ENCODE measurements at places on chromosomes 16 and 17.
A peak's percentile ranks its signal among the peaks of the same experiment; 100 is the strongest.

GRCh38 chr17:75105126-75106080 is 4.4 kb upstream of the ARMC7 start:
- no peak for DNase-seq

GRCh38 chr16:11402051-11402744 is 56.9 kb downstream of the RMI2 start:
- no peak for DNase-seq

GRCh38 chr17:79057737-79058385 is 16.8 kb upstream of the ENGASE start:
- DNase-seq = no peak

DNA sequence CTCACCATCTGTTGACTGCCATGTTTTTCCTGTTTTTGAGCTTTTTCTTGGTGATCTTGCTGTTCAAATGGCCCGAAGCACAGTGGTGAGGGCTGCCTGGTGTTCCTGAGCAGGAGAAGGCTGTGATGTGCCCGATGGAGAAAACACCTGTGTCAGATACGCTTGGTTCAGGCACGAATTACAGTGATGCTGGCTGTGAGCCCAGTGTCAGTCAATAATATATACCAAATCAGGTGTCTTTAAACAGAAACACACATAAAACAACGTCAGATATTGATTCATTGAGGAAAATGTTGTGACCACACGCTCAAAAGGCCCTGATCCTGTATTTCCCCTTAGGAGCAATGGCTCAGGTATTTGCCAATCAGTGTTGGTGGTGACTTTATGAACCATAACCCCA is 111.7 kb downstream of the SDR42E1 start:
- no peak for DNase-seq

GRCh38 chr16:56294579-56294978 is 103.3 kb downstream of the GNAO1 start:
- no peak for DNase-seq

DNA sequence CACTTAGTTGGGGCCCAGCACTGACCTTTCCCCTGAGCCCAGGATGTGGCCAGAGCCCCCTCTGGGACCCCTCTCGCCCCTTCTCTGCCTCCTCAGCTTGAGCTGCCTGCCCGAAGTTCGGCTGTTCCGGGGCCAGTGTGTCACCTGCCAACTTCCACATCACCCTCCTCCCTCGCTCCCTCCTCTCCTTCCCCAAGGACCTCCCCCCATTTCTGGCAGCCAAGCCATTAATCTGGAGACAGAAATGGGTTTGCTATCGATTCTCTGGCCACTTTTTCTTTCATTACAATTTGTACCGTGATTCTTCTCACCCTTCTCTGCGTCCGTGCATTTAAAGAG is 8.8 kb upstream of the ADAM11 start:
- no peak for DNase-seq

GRCh38 chr16:89453501-89454321 is 36.6 kb downstream of the ANKRD11 start:
- no peak for DNase-seq

DNA sequence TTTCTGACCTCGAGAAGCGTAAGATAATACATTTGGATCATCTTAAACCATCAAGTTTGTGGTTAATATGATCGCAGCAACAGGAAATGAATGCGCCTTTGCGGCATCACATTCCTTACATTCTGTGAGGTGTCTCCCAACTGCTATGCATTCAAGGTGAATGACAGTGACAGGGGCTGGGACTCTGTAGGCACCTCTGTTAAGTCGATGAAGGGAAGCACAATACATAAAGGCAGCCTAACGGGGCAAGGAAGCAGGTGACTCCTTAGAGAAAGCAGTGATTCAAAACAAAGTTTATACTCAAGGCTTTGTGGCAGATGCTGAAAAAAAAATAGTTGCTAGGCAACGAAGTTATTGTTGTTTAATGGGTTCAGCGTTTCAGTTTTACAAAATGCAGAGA is 21.6 kb upstream of the EVPL start:
- no peak for DNase-seq

DNA sequence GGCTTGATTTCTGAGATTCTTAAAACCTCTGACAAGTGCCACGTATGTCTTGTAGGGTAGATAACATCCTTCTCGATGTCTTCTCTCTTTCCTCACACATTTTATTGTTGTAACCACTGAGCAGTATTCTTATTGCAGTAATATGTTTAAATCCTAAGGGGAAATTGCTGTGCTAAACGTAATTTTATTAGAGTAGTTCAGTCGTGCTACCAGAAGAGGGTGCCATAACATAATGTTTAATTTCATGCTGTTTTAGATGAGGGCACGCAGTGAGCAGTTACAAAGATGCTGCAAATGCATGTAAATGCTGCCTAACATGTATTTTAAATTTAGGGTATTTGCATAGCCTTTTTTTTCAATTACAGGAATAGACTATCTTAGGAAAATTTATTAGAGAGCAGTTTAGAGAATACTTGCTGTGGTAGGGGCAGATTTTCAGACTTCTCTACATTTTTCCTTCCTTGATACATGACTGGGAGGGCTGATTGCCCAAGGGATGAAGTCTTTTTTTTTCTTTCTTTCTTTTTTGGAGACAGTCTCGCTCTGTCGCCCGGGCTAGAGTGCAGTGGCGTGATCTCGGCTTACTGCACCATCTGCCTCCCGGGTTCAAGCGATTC is 51.7 kb downstream of the GAN start:
- peak; percentile 33 for DNase-seq

All from tibial nerve (tissue), 4 donors.